ENCODE measurements at places on chromosomes 2 and 18.

DNA sequence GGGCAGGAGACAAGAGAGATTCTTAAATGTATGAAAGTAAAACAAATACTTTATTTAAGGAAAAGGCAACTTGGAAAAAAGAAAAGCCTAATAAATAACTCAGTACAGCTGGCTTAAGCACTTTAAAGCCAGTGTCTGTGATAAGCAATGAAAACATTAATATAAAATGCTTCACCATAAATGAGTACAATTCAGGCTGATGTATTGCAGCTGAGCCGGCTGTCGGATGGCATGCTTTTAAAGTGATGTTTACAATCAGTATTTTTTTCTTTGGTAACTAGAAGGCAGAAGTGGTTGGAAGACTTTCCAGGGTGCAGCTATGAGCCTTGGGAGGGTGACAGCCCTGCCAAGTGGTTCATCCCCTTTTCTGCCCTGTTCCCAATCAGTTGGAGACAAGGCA, 58.7 kb upstream of the CELF4 start:
- peaks cover 16% of the 10 kb centered on the region for H3K4me1 ChIP-seq
- no peak for DNase-seq
- H3K36me3 ChIP-seq = no peaks in the 10 kb centered on the region
- no peak overlapping the region for H3K4me3 ChIP-seq

DNA sequence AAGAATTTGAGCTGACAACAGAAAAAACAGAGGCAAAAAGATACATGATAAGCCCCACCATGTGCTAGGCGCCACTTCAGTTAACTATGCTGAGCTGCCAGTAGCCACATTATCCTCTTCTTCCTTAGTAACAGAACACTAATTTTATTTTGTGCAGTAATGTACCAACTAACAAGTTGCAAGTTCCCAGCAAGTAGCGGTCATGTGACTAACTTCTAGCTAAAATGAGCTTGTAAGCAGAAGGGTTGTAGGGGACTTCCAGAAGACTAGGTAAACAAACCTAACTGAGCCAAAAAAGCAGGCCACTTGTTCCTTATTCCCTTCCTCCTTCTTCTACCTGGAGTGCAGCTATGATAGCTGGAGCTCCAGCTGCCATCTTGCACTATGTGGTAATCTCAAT, 75.5 kb downstream of the DTNB start:
- no peak overlapping the region for H3K27ac ChIP-seq
- no peak for DNase-seq
- H3K36me3 ChIP-seq = no peaks in the 10 kb centered on the region
- H3K4me3 ChIP-seq = no peak overlapping the region
- H3K27me3 ChIP-seq = no peaks in the 10 kb centered on the region

- peaks cover 33% of the 10 kb centered on the region for H3K4me1 ChIP-seq
- no peak for DNase-seq
- no peaks in the 10 kb centered on the region for H3K27me3 ChIP-seq
- no peak overlapping the region for H3K27ac ChIP-seq
- H3K36me3 ChIP-seq = peaks cover 3% of the 10 kb centered on the region
These were observed 144.9 kb downstream of the DDX1 start for GRCh38 chr2:15736396-15737180.

DNA sequence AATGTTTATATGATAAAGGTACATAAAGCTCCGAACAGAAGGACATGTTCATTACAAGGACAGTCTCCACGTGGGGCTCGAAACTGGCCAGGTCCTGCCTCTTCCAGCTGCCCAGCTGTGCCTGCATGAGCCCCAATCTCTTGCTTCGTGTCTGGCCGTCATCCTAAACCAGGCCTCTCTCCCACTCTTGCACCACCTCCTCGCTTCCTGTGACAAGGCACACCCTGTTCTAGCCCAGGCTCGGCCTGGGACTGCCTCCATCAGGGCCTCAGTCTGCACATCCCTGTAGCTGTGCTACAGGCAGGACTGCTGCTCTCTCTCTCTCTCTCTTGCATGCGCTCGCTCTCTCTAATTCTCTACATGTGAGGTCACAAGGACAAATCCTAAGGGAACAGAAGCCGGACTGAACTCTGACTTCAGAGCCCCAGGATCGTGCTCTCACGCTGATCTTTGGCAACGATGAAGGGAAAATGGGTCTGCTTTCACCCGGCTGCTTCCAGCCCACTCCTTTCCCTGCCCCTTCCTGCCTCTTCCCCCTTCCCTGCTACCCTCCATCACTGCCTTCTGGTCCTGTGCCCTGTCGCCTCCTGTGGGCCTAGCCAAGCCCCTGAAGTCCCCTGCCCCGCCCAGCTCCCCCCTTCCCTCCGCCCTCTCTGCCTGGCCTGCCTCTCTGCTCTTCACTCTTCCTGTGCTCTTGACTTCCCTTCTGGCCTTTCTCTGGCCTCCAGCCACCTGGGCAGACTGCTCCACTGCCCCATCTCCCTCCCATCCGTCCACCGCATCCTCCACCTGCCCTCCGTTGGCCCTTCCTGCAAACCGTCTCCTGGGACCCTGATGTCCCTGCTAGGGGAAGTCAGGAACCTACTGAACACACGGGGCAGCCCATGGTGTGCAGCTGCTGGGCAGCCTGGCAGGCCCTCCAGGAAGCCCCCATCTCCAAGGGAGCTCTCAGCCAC, 7.8 kb upstream of the GPR55 start:
- peak overlapping the region; percentile 93 for H3K27ac ChIP-seq
- H3K27me3 ChIP-seq = no peaks in the 10 kb centered on the region
- H3K36me3 ChIP-seq = peaks cover 3% of the 10 kb centered on the region
- peaks cover 6% of the 10 kb centered on the region for H3K4me1 ChIP-seq
- no peak for DNase-seq
- H3K4me3 ChIP-seq = no peak overlapping the region

DNA sequence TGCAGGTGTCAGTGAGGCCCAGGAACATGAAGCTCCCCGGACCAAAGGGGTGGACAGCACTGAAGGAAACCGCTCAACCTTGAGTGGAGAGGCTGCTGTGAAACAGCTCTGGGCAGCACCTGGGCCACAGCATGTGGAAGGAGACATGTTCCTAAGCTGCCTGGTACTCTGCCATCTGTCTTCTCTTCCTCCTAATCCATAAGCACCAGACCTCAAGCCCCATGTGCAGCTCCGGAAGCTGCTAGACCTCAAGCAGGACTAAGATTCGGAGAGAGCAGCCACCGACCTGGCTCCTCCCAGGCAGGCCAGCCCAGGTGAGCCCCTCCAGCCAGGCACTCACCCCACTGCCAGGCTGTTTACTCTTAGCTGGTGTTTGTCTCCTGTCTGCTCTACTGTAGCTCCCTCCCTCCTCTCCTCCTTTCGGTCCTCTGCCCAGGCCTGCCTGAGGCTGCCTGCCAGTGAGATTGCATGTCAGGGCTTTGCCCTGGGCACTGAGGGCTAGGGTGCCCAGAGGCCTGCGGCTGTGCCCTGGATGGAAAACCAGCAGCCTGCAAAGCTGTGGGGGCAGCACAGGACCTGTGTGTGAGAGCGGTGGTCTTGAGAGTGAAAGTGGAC, 53.7 kb downstream of the BCL11A start:
- H3K36me3 ChIP-seq = no peaks in the 10 kb centered on the region
- H3K4me3 ChIP-seq = no peak overlapping the region
- peaks cover 1% of the 10 kb centered on the region for H3K27me3 ChIP-seq
- no peak for DNase-seq

- peak overlapping the region; percentile 15 for H3K27ac ChIP-seq
- peaks cover 10% of the 10 kb centered on the region for H3K36me3 ChIP-seq
- DNase-seq = no peak
- H3K4me3 ChIP-seq = no peak overlapping the region
- H3K27me3 ChIP-seq = no peaks in the 10 kb centered on the region
These were observed 169.6 kb downstream of the FMNL2 start for GRCh38 chr2:152504618-152505017.

GRCh38 chr2:147927053-147927588, 82.3 kb downstream of the ACVR2A start:
- H3K27me3 ChIP-seq = no peaks in the 10 kb centered on the region
- no peak overlapping the region for H3K4me3 ChIP-seq
- no peak for DNase-seq
- H3K27ac ChIP-seq = peak overlapping the region; percentile 16
- peaks cover 23% of the 10 kb centered on the region for H3K36me3 ChIP-seq

GRCh38 chr2:182949572-182950189, 83.2 kb upstream of the FRZB start:
- no peak overlapping the region for H3K27ac ChIP-seq
- no peak for DNase-seq
- H3K36me3 ChIP-seq = peaks cover 21% of the 10 kb centered on the region
- peaks cover 8% of the 10 kb centered on the region for H3K4me1 ChIP-seq
- H3K4me3 ChIP-seq = no peak overlapping the region

- DNase-seq = no peak
- no peaks in the 10 kb centered on the region for H3K27me3 ChIP-seq
- H3K4me3 ChIP-seq = no peak overlapping the region
These were observed 48.0 kb downstream of the TEX44 start for GRCh38 chr2:231640641-231641111.

DNA sequence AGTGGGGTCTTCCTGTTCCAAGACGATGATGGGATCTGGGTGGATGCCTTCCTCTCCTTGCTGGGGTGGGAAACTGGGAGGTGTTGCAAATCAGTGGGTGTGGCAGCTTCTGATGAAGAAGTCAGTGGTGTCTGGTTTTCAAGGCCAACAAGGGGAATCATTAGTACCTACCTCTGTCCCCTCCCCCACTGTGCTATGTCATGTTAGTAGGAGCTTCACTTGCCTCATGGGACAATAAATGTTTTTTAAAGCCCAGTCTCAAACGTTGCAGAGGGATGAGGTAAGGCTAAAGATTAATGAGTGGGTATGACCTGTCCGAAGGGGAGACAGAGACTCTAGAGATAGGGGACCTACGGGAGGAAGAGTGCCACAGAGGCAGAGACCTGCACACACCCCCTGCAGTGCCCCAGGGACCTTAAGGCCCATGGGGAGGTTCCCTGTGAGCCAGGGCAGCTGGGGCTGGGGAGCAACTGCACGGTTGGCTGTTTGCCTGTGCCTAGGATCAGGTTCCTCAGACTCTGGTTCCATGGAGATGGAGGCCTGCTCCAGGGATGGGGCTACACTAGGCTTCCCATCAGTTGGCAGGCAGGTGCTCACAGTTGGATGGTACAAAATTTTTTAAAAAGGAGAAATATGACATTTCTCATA, 37.8 kb upstream of the SLC1A4 start:
- no peak for DNase-seq
- H3K4me3 ChIP-seq = no peak overlapping the region
- no peaks in the 10 kb centered on the region for H3K4me1 ChIP-seq
- peaks cover 3% of the 10 kb centered on the region for H3K36me3 ChIP-seq
- no peaks in the 10 kb centered on the region for H3K27me3 ChIP-seq

- H3K27me3 ChIP-seq = no peaks in the 10 kb centered on the region
- H3K4me1 ChIP-seq = peaks cover 40% of the 10 kb centered on the region
- peak overlapping the region; percentile 68 for H3K4me3 ChIP-seq
These were observed 11.5 kb upstream of the RNU4ATAC start for GRCh38 chr2:121519153-121519552.

DNA sequence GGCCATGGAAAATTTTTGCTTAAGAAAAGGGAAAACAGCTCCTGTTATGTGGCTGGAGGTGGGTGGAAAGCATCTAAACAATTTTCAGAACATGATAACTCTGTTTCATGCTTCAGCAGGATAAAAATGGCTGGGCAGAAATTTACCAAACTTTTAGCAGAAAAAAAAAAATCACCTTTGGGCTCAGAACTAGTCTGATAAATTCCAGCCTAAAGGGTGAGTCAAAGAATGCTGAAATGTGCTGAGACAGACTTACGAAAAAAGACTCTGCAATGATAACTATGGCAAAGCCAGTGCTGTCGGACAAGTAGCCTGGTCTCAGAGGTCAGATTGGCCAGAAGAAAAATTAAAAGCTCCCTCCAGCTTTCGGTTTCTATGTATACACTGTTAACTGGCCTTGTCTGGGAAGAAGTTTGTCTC, 123.6 kb downstream of the LRATD1 start:
- DNase-seq = no peak
- no peak overlapping the region for H3K4me3 ChIP-seq
- H3K36me3 ChIP-seq = no peaks in the 10 kb centered on the region
- H3K27me3 ChIP-seq = no peaks in the 10 kb centered on the region
- H3K4me1 ChIP-seq = no peaks in the 10 kb centered on the region

DNA sequence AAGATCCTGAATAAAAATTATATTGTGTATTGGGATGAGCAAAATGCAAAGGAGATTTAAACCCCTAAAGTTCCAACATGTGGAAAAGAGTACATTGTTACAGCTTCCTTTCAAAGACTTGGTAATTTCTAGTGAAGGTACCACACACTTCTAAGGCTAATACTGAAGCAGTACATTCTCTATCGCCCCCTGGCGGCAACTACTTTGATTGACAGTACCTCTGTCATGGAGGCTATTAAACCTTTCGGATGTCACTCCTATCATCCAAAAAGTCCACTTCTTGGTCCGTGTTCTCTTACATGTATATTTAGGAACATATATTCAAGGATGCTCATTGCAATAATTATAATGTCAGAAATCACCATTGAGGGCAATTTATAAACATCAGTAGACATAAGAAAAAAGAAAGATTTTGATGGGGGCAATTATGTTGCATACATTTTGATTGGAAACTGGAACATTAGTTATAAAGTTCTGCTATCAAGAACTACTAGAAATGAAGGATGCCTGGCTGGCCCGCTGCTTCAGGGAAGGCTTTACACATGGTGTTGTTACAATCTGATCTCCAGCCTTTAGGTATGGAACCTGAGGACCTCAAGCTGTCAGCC, 601.6 kb downstream of the CPS1 start:
- H3K36me3 ChIP-seq = no peaks in the 10 kb centered on the region
- peak; percentile 75 for DNase-seq
- H3K4me1 ChIP-seq = no peaks in the 10 kb centered on the region
- no peaks in the 10 kb centered on the region for H3K27me3 ChIP-seq
- no peak overlapping the region for H3K4me3 ChIP-seq

DNA sequence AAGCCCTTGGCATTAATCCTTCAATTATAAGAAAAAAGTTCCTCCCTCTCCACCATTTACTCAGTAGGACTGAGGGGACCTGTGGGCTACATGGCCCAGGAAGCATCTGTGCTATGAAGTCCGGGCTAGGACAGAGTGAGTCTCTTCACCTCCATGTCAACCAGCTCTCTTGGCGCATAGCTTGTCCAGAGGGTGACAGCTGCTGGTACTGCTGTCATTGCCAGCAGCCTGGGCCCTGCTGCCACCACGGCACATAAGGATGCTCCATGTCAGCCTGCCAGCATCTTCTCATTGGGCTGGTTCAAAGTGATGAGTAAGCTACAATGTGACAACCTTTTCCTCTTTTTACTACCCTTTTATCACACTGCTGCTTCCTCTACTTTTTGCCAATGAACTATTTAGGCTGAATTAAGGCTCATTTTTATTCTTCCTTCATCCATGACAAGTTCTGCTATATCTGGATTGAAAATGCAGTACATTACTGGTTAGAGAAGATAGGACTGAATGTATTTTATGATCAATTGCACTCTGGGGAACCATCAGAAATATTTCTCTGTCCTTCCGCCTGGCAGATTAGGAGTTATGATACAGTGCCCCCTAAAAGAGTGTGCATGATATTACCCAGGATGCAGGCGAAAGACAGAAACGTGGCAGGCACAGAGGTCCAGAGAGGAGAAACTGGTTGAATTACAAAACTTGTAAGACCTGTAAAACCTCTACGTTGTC, 258.9 kb upstream of the TNP1 start:
- H3K4me1 ChIP-seq = peaks cover 7% of the 10 kb centered on the region
- H3K27me3 ChIP-seq = no peaks in the 10 kb centered on the region
- peak overlapping the region; percentile 45 for H3K27ac ChIP-seq
- no peak overlapping the region for H3K4me3 ChIP-seq

GRCh38 chr2:138213084-138213483, 248.8 kb downstream of the HNMT start:
- H3K4me3 ChIP-seq = no peak overlapping the region
- no peaks in the 10 kb centered on the region for H3K27me3 ChIP-seq
- no peak overlapping the region for H3K27ac ChIP-seq
- no peaks in the 10 kb centered on the region for H3K4me1 ChIP-seq
- no peak for DNase-seq

Data from neural crest cell (in vitro differentiated cells).